ENCODE measurements at places on chromosomes 2 and 18.
A peak's percentile ranks its signal among the peaks of the same experiment; 100 is the strongest.

DNA sequence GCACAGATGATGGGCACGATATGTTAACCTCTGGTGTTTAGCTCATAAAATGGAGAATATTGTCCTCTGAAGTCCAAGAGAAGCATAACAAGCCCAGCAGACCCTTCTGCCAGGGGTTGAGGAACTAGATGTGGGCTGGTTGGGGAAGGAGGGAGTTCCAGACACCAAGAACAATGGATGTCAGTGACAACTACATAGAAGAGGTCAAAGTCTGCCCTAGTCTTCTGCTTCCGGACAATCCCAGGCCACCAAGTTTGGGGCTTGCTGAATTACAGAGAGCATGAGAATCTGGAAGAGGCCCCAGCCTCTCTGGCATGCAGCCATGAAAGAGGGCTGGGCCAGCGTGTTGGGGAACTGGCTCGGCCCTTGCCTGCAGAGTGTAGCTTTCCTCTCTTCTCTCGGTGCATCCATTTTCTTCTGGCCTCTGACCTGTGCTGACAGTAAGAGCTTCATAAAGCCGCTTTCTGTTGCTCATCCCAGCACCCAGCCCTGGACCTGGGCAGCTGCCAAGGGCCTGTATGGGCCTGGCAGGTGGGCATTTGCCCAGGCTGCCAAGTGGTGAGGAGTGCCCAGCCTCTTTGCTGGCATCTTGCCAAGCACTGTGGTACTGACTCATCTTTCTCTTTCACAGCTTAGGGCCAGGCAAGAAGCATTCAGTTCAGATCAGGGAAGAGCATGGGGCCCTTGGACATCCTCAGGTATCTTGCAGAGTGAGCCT lies 14.6 kb upstream of the LAPTM4A start:
- DNase-seq: peak; percentile 79

GRCh38 chr18:76452357-76452756 lies 42.7 kb downstream of the ZNF516 start:
- peak; percentile 55 for DNase-seq

DNA sequence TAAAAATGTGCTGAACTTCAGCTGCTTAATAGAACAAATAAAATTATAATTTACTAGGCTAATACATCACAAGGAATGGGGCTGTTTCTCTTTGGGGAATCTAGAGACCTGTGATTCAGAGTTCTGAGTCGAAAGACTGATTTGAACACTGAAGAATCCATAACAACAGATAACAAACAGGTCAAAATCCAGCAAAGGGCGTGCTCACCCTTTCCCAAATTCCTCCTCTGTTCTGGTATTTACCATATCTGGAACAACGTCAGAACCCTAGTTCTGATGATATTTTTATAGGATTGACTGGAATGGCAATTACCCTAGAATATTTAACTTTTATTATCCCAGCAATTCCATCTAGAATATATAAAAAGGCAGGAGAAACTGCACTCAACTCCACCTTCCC lies 66.0 kb upstream of the ITGA6 start:
- no peak for DNase-seq

GRCh38 chr2:232310121-232310520 lies 68.4 kb upstream of the ALPP start:
- no peak for DNase-seq

DNA sequence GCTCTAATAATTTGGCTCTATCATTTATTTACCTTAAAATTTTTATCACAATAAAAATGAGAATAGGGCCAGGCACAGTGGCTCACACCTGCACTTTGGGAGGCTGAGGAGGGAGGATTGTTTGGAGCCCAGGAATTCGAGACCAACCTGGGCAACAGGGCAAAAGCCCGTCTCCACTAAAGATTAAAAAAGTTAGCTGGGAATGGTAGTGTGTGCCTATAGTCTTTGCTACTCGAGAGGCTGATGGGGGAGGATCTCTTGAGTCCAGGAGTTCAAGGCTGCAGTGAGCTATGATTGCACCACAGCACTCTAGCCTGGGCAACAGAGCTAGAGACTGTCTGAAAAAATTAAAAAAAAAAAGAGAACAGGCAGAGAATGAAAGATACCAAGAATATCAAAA lies 5.7 kb downstream of the MPHOSPH10 start:
- DNase-seq: no peak

- DNase-seq: peak; percentile 63
These were observed 898.9 kb downstream of the CPS1 start for GRCh38 chr2:211455216-211455841.

- DNase-seq: no peak
These were observed 207.0 kb upstream of the CCDC68 start for GRCh38 chr18:55166260-55166598.

GRCh38 chr2:173982918-173983317 lies 17.7 kb upstream of the SP3 start:
- DNase-seq: peak; percentile 44

DNA sequence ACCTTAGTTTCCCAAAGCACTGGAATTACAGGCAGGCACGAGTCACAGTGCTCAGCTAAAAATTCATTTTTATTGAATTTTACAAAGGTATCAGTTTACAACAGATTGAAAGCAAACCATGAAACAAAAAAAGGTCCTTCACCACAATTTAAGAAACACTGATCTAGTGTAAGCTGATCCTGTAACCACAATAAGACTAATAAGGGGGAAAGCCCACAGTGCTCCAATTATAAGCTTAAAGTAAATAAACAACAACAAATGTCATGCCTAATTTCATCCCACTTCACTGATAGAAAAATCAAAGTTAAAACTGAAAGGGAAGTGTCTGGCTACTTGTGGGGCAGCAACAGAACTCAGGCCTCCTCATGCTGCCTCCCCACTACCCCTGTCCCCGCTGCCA lies 49.2 kb downstream of the ICA1L start:
- no peak for DNase-seq

- no peak for DNase-seq
These were observed 208.0 kb downstream of the SRBD1 start for GRCh38 chr2:45403036-45403435.

DNA sequence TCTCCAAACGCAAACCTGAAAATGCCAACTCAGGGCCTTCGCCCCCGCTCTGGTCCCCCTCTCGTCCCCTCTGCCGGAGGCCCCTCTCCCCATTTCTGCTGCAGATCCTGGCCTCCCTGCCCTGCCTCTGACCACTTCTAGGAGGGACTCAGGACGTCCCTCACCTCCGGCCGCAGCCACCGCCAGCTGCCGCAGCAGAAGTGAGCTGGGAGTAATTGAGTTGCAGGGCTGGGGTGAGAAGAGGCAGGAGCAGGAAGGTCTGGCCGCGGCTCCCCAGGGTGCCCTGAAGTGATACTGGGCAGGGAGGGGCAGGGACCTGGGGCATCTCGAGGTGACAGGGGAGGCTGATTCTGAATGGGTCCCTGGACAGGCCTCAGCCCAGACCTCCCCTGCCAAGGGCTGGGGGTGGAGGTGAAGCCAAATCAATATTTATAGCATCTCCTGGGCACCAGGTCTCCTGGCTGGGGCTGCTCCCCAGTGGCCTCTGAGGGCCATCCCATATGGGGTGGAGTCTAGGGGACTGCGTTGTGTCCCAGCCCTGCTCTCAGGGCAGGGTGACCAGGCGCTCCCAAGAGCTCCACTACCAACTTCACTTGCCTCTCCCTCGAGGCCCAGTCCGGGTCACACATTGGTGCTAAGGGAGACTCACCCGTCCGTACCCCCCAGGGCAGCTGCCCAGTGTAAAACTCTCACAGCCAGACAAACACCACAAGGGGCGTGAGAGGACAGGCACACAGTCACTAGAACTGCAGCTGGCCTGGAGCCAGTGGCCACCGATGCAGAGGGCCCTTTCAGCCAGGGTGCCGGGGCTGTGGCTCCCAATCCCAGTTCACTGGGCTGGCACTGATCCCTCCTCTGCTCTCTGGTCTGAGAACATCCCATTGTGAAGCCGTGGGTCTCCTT lies 33.0 kb downstream of the KCNIP3 start:
- no peak for DNase-seq

GRCh38 chr2:12321886-12322285 lies 394.9 kb upstream of the TRIB2 start:
- DNase-seq: peak; percentile 52

Data from cardiac fibroblast (primary cell).